AG04450 (cell line): ENCODE measurements at places on chromosomes 11 and 22.

- DNase-seq, result no peak
These were observed 24.7 kb downstream of the DGCR2 start for GRCh38 chr22:19097518-19097917.

DNA sequence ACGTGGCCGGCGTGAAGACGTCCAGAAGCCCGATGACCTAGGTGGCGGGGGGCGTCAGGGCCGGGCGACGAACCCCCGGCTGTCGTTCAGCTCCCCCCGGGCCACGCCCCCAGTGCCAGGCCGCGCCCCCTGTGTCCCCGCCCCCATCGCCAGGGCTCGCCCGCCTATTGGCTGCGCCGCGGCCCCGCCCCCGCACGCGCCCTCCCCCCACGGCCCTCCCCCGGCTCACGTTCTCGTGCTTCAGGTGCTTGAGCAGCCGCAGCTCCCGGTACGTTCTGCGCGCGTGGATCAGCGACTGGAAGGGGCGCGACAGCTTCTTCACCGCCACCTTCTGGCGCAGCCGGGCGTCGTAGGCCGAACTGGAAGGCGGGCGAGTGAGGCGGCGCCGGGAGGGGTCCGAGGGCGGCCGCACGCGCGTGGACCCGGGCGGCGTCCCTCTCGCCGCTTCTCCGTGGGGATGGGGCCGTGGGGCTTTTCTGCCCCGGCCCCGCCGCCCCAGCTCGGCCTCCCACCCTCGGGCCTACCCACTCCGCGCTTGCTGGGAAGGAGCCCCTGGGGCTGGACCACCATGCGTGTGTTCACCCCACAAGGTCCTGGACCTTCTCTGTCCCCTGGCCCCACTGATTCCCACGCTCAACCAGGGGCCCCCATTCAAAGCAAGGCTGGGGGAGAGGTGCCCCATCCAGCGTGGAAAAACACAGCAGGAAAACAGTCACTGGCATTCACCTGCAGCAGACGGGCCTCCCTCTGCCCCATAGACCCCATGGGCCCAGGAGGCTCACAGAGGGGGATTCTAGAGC is 2.4 kb downstream of the MAPK11 start:
- no peak for DNase-seq

DNA sequence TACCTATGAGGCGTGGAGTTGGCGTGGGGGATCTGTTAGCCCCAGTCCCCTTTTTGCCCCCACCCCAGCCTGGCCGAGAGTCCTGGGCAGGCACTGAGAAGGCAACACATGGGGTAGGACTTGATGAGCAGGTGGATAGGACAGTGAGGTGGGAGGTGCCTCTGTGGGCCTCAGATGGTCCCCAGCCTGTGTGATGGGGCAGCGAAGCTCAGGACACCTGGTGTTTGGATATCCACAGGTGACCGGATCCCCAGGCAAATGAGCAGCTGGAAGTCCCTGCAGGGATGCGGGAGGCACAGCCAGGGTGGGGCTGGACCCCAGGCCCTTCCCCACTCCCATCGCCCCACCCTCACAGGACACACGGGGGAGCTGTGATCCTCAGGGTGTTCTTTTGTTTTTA is 9.7 kb downstream of the FBLN1 start:
- DNase-seq, result no peak

DNA sequence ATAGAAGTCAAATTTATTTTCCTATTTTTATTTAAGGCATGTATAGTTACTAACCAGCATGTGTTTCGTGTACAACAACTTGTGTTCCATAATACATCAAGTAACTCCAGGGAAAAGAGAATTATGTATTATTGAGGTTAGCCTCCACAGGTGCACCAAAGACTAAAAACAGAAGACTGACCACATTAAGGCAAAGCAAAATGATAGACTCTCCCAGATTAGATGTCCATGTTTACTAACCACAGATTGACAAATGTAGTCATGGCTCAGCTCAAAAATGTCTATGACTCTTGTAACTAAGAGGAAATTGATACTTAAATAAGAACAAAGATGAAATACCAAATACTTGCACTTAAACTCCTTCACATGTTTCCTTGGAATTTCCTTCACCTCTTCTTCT is 238.5 kb downstream of the METTL15 start:
- DNase-seq, result no peak

DNA sequence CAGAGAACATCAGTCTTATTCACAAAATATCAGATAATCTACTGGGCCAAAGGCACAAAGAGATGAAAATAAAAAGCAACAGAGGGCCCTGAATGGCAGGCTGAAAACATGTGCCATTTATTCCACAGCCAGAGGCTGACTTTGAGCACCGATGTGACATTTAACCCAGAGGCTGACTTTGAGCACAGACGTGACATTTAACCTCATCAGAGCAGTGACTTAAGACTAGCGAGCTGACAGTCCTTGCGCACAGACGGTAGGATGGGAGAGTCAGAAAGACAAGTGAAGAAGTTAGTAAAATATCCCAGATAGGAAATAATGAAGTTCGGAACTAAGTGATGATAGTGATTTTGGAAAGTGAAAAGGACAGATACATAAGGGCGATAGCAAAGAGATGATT is 65.3 kb downstream of the FLI1 start:
- no peak for DNase-seq

DNA sequence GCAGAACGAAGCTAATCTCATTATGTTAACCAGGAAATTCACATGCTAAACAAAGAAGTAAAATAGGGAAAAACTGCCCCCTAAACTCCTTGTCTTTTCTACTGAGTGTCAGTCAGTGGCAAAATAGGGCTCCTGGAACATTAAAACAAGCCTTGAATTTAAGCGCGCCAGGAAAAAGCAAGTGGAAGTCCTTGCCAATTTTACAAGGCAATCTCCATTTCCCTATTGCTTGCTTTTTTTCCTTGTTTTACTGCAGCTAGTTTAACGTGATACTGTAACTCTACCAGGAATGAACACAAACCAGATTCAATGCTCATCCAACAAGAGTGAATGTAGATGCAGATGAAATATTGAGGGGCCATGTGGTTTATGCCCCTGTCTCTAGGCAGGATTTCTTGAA is 28.1 kb upstream of the KIRREL3 start:
- no peak for DNase-seq

DNA sequence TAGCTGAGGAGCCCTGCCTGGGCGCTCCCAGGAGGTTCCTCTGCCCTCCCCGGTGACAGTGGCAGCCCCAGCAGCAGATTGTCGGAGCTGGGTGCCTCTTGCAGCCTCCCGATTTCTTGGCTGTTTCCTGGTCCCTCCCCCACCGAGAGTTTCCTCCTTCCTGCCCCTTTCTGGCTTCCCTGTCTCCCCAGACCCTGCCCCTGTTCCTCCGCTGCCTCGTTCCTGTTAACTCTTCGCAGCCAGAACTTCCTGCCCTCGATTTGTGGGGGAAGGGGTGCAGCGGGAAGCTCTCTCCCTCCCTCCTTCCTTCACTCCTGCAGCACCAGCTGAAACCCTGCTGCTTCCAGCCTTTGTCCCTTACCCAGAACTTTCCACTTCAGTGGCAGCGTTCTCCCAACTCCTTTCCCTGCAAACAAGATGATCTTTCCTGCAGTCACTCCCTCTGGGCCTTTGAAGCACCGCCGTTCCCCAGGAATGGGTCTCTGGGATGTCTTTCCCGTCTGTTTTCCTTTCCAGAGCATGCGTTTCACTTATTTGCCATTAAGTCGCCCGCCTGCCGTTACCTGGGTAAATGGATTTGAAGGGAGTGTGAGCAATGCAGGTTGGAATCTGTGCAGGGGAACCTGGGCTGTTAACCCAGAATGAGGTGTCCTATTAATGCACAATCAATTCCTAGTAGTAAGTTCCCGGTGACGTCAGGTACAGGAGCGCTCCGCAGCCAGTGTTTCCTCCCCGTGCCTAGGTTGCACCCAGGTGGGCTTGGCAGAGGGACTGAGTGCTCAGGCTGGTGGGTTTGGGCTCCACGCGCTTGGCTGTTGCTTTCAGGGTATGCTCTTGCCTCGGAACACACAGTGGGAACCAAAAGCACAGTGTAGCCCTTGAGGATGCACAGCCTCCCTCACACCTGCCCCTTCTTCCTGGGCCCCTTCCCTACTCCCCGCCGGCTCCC is 4.3 kb downstream of the GRK2 start:
- no peak for DNase-seq

- DNase-seq, result no peak
These were observed 28.0 kb upstream of the CRKL start for GRCh38 chr22:20889025-20889704.

- no peak for DNase-seq
These were observed 2.5 kb upstream of the CXCR5 start for GRCh38 chr11:118881228-118881627.

- DNase-seq, result peak; percentile 95
These were observed at the start of the genes CHEK2 and HSCB for GRCh38 chr22:28741785-28742561. TSS of gene CHEK2 (minus strand) at chr22:28741820. CDS start at chr22:28734721, 7,099 bp downstream. TSS of gene HSCB (plus strand) at chr22:28742039. CDS start at chr22:28742096, 57 bp downstream.

DNA sequence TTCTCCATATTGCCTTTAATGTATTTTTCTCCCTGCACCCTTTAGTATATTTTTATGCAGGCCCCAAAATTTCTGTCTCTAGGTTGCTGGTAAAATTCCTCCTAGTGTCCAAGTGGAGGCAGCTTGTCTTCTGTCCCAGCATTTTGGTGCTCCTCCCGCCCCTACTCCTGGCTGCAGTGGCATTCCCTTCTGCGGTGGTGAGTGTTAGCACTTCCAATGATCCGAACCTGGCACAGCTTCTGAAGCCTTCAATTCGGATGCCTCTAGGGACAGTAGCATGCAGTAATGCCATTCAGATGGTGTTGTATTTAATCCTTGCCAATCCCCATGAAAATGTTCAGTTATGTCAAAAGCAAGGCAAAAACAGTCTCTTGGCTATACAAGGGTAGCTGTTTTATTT is 5.9 kb downstream of the YWHAH start:
- DNase-seq, result no peak
